GM03348 (cell line): ENCODE measurements at places on chromosomes 16 and 17.

DNA sequence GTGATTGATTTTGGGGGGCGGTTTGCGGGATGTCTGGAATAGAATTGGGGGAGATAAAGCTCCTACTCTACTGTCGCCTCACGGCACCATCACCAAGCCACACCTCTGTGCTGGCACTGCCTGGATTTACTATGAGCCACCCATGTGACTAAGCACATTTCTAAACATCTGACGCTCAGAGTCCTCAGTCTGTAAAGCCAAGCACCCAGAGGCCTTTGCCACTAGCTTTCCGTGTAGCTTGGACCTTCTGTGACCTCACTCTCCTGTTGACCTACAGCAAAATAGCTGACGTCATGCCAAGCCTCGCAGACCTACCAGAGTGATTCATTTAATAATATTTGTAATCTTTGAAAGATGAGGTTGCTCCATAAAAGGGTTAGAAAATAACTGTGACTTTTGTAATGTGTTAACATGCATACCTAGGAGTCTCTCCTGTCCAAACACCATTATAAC is 38.5 kb upstream of the MYOCD start:
- DNase-seq = peak; percentile 43

GRCh38 chr17:7027335-7027734 is 4.5 kb downstream of the BCL6B start:
- no peak for DNase-seq

- DNase-seq = peak; percentile 40
Observed at GRCh38 chr17:37273409-37274051, 102.3 kb upstream of the C17orf78 start.

DNA sequence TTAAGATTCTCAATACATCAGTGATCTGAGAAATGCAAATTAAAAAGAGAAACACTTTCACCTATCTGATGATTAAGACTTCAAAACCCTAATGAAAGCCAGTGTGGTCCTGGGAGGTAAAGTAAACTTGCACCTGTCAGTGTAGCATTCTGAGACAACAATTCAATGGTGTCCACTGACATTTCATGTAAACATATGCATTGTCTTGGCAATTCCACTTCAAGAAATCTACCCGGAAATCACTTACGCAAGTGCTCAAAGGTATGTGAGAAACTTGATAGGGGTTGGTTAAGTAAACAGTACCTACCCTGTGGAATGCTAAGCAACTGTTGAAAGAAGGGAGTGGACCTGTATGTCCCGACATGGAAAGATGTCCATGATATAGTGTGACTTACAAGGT is 2.1 kb downstream of the ST6GALNAC1 start:
- no peak for DNase-seq

DNA sequence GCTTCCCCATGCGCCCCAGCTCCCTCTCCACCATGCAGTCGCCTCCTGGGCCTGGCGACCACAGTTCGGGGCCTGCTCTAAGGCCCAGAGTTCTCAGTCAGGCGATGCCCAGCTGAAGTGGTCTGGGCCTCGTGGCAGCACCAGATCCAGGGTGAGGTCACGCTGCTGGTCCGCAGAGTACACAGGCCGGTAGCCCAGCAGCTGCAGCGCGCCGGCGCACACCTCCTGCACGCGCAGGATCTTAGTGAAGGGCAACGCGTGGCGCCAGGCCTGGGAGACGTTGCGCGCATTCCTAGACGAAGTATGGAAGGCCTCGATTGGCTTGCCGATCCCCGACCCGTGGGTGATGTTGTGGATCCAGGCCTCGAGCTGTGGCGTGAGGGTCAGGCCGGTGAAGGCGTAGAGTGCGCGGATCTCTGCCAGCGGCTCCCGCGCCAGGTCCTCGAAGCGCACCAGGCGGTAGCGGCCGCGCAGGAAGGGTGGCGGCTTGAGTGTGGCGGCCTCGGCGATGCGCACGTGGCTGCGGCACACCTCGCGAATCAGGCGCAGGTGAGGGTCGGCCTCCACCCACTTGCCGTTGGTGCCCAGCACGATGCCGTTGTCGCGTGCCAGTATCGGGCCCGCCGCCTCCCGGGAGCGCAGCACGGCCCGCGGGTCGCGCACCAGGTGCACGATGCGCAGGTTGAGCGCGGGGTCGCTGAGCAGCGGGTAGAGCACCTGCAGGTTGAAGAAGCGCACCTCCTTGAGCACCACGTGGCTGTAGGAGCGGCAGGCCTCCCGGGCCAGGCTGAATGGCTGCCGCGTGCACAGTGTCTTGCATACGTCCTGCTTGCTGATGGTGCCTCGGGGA is 6.6 kb downstream of the CHST5 start:
- DNase-seq = no peak

DNA sequence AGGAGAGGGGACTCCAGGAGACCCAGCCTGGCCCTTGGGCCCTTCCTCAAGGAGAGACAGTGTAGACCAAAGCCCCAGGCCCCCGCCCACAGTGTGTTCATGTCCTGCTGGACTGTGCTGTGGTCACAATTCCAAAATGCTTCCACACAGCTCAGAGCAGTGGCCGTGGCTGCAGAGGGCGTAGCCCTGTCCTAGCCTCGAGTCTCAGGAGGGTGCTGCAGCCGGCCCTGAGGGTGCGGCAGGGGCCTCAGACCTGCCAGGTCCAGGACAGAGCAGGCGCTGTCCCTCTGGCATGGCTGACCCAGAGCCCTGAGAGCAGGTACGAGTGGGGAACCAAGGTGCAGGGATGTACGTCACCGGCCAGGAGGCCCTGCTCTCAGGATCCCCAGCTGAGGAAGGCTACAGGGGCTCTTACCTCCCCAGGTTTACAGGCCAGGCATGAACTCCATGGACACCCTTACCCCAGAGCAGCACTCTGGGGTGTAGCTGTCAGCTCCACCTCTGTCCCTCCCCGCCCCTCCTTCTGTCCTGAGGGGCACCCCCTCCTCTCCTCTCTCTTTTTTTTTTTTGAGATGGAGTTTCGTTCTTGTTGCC is 7.3 kb downstream of the DBNDD1 start:
- DNase-seq = no peak

GRCh38 chr16:88120812-88121211 is 169.6 kb downstream of the BANP start:
- DNase-seq = no peak

DNA sequence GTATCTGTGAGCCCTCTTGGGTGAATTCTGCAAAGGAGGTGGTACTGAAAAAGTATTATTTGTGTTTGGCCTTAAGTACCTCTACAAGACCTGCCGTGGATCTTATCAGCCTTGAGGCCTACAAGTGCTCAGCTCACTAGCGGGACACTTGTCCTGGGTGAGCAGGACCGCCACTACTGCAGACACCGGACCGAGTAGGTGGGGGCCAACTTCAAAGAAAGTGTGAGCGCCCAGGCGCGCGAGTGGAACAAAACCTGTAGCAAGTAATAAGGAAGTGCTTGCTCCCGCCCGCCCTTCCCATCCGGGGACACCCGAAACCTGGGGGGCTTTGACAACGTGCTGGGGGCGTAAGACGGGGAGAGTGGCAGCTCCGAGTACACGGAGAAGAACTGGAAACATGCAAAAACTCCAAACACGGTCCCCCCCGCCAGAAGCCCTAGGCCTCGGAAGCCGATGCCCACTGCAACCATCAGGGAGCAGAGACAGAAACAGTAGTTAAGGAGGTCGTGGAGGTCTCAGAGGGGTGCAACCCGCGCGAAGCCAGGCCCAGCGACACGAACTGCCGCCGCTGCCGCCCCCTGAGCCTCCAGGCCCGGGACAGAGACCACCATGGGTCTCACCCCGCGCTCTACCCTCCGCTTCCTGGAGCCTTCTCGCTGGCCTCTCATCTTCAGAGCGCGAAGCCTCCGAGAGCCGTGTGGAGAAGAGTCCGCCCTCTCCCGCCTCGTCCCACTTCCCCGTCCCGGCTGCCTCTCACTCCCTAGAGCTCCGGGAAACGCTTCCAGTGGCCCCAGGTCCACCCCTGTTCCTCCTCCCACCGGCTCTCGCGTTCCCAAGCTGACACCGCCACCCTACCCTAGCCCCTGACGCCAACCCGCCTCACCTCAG is 537 bp downstream of the CNOT1 start:
- DNase-seq = peak; percentile 67

DNA sequence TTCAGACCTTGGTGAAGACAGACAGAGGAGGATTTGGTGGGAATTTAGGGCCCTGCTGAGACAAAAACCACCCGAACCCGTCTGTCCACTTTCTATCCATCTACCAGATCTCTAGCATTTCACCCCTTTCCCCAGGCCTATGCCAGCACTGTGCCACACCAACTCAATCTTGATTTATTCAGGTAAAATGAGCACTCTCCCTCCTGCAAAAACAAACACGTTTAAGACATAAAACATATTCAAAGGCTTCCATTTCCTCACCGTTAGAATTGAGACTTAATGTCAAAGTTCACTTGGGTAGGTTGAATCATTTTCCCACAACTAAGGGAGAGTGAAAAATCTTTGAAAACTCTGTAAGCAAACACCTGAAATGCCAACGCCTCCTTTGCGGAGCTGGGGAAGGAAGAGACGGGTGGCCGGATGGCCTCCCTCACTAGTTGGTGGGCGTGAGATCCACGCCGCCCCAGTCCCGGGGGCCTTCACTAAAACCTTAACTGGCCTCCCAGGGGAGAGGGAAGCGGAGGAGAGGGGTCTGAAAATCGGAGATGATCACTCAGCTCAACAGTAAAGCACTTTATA is 862 bp downstream of the DCAKD start:
- DNase-seq = peak; percentile 44

DNA sequence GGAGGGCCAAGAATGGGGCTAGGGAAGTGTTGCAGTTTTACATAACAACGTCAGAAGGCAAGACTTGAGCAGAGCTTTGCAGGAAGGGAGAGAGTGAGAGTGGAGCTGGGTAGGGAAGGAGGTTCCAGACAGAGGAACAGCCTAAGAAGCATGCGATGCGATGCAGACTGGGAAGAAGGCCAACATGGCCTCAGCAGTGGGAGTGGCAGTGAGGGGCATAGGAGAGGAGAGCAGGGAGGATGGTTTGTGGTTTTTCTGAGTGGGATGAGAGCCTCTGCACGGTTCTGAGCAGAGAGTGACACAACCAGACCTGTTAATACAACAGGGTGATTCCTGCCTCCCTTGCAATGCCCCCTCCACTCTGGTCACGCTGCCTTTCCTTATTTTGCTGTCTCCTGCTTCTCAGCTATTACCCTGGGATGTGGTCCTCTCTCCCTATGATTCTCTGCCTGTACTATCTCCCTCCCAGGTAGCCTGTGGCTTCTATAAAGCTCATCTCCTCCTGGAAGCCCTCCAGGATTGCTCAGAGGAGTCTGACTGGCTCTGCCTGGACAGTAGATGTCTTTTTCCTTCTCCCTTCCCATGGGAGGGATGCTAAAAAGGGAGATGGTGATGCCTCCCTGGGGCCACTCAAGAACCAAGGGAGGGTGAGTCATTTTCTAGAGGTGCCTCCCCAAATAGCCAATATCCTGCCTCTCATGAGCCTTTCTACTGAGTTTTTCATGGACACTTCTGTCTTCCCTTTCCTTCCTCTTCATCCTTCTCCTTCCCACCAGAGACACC is 38.7 kb upstream of the NGFR start:
- DNase-seq = peak; percentile 89

DNA sequence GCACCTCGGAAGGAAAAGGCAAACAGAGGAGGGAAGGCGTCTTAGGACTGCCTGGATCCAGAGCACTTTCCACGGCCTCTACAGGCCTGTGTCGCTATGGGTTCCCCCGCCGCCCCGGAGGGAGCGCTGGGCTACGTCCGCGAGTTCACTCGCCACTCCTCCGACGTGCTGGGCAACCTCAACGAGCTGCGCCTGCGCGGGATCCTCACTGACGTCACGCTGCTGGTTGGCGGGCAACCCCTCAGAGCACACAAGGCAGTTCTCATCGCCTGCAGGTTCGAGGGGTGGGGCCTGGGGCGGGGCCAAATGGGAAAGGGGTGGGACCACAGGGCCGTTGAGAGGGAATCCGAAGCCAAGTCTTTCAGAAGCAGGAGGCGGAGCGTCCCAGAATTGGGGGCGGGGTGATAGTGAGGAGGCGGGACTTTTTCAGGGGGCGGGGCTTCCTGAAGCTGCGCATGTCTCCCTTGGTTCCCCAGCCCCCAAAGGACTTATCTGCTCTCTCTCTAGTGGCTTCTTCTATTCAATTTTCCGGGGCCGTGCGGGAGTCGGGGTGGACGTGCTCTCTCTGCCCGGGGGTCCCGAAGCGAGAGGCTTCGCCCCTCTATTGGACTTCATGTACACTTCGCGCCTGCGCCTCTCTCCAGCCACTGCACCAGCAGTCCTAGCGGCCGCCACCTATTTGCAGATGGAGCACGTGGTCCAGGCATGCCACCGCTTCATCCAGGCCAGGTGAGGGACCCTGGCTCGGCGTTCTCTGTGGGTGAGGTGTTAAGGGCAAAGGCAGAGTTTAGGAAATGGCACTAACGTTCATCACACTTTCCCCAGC is 939 bp downstream of the BCL6B start:
- DNase-seq = peak; percentile 85

DNA sequence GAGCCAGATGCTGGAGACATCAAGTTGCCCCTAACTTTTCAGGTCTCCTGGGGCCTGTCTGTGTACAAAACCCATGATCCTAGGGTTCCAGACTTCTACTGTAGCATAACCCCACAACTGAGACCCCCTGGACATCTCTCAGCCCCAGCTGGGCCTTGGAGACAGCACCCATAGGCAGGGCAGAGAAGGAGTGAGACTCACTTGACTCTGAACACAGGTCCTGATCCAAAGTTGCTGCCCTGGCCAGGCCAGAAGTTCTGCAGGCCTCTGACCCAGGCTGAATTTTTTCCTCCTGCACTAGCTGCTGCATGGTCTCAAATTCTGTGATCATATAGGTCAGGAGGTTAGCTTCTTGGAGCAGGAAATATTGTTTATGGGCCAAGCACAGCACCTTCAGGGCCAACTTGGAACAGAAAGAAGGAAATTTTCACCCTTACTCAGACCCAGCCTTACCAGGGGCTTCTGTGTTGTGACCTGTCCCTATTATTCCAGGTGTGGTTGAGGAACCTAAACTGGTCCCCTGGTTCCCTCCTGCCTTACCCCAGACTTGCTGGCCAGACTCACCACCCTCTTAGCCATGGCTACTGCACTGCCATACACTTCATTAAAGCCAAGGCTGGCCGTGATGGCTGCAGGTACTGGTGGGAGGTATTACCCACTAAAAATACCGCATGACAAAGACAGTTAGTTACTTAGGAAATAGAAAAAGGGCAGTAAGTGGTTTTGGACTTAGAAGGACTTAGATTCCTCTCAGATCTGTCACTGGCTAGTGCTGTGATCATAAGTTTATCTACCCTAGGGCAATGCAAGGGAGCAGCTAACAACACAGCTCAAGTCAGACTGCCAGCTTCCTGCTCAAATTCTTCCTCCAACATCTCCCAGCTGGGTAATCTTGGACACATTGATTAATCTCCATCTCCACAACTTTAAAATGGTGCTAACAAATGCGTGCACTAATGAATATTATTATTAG is 2180.1 kb downstream of the TP53TG3F start:
- DNase-seq = no peak

- DNase-seq = no peak
Observed at GRCh38 chr16:61936522-61936921, 99.7 kb downstream of the CDH8 start.

DNA sequence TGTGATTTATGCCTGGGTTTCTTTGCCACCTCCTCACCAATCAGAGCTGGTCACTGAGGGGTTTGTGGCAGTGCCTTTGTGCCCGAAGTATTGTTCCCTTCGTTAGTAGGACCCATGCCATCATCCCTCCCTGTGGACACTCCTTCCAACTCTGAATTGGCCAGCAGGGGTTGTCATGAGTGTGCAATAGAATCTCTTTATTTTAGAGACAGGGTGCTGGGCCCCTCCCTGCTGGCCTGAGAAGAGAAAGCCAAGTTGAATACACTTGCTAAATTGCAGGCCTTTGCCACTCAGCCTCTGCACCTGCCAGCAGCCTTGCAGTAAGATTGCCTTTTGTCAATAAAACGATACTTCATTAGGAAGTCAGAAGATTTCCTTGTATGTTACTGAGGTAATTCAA is 40.7 kb upstream of the SLC12A3 start:
- peak; percentile 46 for DNase-seq
